Stimulated activated CD4-positive, alpha-beta T cell treated with anti-CD3 and anti-CD28 coated beads, Interleukin-1b, Interleukin-23, amount 100 ng/mL, for 1 hour (primary cell): ENCODE measurements at places on chromosomes 16 and 17.
A peak's percentile ranks its signal among the peaks of the same experiment; 100 is the strongest.

GRCh38 chr17:69760562-69760961 lies 314.5 kb upstream of the KCNJ16 start:
- no peak for DNase-seq

GRCh38 chr16:56682703-56683397 lies 580 bp downstream of the MT1X start:
- no peak for DNase-seq

- no peak for DNase-seq
Observed at GRCh38 chr17:14330492-14330962, 29.6 kb downstream of the HS3ST3B1 start.

GRCh38 chr16:3054965-3055733 lies 8.8 kb downstream of the MMP25 start:
- no peak for DNase-seq

- no peak for DNase-seq
Observed at GRCh38 chr17:78431692-78431958, 53.2 kb downstream of the PGS1 start.

DNA sequence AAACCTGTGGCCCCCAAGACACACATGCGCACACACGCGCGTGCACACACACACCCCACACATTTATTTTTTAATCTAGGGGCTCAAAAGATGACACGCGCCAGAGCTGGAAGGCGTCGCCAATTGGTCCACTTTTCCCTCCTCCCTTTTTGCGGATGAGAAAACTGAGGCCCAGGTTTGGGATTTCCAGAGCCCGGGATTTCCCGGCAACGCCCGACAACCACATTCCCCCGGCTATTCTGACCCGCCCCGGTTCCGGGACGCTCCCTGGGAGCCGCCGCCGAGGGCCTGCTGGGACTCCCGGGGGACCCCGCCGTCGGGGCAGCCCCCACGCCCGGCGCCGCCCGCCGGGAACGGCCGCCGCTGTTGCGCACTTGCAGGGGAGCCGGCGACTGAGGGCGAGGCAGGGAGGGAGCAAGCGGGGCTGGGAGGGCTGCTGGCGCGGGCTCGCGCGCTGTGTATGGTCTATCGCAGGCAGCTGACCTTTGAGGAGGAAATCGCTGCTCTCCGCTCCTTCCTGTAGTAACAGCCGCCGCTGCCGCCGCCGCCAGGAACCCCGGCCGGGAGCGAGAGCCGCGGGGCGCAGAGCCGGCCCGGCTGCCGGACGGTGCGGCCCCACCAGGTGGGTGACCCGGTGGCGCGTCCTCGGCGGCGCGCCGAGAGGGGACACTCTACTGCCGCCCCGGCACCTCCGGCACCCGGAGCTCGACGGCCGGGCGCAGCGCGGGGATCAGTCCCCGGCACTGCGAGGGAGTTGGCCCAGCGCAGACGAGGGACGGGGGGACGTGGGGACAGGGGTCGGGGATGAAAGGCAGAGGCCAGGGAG lies at the start of gene STAT5A:
Gene STAT5A, plus strand, starts transcription at position 522 of the 826 bp plus-strand sequence. CDS start 914 bp downstream, outside the sequence.
- peak; percentile 55 for DNase-seq

DNA sequence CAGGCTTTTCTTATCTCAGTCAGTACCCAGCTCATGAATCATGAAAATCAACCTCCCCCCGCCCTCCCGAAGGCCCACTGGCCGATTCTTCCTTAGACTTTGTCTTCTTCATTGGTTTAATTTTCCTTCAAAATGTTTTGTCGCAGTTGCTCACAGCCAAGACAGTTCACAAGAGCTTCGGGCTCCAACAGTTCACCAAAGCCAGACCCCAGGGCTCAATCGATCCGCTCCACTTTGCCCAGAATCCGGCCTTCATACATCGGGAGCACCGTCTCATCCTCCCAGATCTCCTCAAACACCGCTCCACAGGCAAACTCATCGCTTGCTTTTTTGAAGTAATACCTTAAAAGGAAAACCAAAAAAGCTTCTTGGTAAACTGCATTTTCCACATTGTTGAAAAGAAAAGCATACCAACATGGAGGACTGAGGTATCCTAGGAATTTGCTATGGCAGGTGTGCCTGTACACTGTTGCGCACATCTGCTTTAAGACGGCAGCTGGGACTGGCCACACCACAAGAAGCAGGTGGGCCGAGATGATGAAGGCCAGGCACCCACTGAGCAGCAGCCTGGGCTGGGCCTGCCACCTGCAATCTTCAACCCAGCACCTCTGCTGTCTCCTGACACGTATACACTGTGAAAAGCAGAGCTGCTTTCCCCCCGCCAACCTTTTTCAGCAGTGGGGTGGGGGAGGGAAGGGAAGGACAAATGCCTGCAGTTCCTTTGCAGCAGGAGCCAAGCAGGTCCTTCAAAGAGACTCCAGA lies 31.5 kb downstream of the AXIN2 start:
- DNase-seq, result no peak

GRCh38 chr16:70711211-70712031 lies 25.6 kb upstream of the MTSS2 start:
- DNase-seq, result no peak

GRCh38 chr17:42276609-42277341 lies 584 bp upstream of the STAT5B start:
- DNase-seq, result no peak

DNA sequence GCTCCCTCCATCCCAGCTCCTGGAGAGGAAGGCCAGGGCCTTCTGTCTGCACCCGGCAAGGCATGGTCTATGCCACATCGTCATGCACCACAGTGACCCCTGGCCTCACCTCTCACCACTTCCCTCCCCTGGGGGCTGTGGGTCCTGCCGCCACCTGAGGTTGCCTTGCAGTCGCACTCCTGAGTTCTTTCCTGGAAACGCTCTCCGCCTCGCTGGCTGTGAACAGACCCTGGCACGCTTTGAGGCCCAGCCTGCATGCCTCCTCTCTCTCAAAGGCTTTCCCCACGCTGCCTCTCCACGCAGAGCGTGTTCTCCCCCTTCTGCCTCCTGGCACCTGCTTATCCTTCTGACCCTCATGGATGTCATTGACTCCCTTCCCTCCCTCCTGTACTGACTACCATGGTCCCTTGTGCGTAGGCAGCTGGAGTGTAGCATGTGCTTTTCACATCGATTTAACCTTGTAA lies 45.4 kb downstream of the SEC14L1 start:
- DNase-seq, result no peak

DNA sequence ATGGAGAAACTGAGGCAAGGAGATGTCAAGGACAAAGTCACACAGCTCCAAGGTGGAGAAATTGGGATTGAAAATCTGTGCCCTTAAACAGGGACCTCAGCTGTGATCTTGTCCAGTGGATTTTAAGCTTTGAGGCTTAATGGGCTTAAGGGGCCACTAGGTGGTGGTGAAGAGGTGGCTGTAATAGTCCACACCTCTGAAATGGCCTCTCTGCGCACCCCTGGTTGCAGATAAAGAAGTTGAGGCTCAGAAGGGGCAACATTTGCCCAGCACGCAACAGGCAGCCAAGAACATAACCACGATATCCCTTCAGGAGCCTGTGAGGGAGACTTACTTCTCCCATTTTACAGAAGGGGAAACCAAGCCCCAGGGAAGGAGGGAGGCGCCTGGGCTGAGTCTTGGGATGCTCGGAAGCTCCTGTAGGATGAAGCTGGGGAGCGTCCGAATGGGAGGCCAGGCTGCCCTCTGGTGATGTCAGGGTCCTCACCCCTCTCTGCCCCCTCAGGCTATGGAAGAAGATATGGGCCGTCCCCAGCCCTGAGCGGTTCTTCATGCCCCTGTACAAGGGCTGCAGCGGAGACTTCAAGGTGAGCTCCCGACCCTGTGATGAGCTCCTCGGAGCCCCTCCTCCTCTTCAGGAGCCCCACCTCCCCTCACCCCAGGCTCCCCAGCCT lies 43.7 kb downstream of the IL21R start:
- no peak for DNase-seq

- no peak for DNase-seq
Observed at GRCh38 chr17:30821871-30822723, 2.4 kb downstream of the CRLF3 start.

GRCh38 chr17:70173681-70174080 lies 4.3 kb downstream of the KCNJ2 start:
- no peak for DNase-seq

DNA sequence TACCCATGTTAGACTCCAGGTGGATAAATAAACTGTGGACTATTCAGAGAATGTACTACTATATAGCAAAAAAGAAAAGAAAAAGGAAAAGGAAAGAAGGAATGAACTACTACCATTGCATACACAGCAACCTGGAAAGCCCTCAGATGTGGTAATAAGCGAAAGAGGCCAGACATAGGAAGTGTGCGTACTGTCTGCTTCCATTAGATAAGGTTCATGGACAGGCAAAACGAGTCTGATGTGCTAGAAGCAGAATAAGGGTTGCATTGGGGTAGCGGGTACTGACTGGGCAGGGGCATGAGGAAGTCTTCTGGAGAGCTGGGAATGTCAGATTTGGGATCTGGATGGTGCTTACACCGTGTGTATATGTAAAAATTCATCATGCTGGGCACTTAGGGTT lies 21.8 kb downstream of the CLEC16A start:
- no peak for DNase-seq

GRCh38 chr16:57642160-57643135 lies 14.0 kb downstream of the ADGRG1 start:
- DNase-seq, result no peak
